Left ventricle myocardium superior (tissue), 1 donor: ENCODE measurements at places on chromosomes 1 and 21.
A peak's percentile ranks its signal among the peaks of the same experiment; 100 is the strongest.

DNA sequence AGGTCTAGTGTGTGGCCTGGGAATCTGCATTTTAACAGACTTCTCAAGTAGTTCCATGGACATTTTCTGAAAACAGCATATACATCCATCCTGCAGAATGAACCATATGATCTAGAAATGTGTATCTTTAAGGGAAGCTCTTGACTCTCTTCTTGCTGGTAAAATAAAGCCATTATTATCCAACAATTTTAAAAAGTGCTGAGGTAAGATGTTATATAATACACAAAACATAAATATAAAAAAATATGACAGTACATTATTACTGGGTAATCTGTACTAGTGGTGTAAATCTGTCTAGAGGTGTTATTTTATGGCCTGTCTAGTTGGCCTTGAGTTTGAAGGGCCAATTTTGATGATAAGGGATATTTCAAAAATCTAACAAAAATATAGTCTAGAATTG, 201.2 kb downstream of the HMCN1 start:
- DNase-seq = no peak

DNA sequence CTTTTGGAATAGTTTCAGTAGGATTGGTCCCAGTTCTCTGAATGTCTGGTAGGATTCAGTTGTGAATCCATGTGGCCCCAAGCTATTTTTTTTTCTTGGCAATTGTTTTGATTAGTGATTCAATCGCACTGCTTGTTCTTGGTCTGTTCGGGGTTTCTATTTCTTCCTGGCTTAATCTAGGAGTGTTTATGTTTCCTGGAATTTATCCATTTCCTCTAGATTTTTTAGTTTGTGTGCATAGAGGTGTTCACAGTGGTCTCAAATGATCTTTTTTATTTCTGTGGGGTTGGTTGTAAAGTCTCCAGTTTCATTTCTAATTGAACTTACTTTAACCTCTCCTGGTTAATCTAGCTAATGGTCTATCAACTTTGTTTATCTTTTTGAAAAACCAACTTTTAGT, 117.6 kb downstream of the NME7 start:
- no peak for DNase-seq

DNA sequence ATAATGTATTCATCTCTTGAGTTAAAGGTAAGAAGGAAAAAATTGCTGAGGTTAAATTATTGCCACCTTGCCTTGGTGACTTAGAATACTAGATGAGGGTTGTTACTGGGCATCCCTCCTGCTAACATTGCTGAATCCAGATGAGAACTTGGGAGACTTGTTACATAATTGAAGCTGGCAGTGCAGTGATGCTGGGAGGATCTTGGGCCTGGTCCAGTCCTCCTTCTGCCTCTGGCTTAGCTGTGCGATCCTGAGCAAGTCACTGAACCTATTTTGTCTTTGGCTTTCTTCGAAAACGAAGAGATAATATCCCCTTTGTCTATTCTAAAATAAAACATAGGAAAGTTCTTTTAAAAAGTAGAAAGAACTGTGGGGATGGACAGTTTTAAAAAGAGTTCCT, 244.9 kb upstream of the NRIP1 start:
- DNase-seq = peak; percentile 77

- no peak for DNase-seq
These were observed 46.4 kb downstream of the TOR1AIP2 start for GRCh38 chr1:179831225-179831624.

DNA sequence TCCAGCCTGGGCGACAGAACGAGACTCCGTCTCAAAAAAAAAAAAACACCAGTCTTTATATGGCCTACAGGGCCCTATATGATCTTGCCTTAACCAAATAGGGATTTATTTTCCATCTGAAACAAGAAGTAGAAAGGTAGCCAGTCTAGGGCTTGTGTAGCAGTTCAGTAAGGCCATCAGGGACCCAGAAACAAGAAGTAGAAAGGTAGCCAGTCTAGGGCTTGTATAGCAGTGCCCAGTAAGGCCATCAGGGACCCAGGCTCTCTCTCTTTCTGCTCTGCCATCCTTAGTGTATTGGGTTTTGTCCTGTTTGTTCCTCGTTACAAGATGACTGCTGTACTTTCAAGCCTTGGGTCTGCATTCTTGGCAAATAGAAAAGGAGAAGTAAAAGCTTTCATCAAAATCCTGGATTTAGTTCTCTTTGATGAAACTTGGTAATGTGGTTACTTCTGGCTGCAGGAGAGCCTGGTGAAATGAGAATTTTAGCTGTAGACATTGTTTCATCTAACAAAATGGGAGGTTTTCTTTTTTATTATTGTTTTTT, 46.1 kb downstream of the PKN2 start:
- no peak for DNase-seq

- peak; percentile 13 for DNase-seq
These were observed 29.5 kb downstream of the WDR4 start for GRCh38 chr21:42849759-42850412.

GRCh38 chr1:25063591-25064416, 133.7 kb upstream of the RUNX3 start:
- DNase-seq = no peak
